ENCODE measurements at places on chromosomes 6 and 20. TPM values are rescaled to one million over a fixed set of nuclear protein-coding genes. Genes with fewer than 3 reads are reported as not detected.

DNA sequence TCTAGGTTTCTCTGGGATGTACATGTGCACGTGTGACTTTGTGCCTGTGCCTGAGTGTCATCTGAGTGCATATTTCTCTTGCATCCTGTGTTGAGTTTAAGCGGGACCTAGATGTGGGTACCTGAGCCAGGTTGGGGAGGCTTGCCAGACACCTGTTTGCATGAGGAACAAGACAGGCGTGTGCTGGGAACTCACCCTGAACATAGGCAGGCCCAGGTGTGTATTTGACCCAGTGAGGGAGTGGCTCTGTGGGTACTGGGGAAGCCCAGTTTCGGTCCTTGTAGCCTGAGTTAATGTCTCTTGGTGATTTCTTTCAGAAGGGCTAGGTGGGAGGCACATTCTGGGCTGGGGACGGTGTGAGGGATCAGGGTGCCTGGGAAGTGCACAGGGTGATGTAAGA is 98.6 kb downstream of the TMEM170B start:
- no peak for DNase-seq

Gene FOXF2
- total RNA-seq = 0.35 TPM

Gene TTK
- total RNA-seq = 0.72 TPM

DNA sequence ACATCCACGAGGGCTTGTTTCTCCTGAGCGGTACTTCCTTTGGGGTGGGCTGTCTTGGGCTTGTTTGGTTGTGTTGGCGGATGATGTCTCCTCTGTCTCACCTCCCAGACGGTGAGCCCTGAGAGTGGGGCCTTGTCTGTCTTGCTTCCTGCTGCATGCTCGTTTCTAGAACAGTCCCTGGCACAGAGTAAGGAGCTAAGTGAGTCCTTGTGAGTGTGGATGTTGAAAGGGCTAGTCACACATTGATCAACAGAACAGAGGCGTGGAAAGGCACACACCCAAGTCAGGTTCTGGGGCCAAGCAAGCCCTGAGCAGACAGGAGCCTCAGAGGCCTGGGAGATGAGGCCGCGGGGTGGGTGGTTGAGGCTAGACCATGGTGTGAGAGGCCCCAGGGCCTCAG is 111.0 kb downstream of the BMP7 start:
- no peak for DNase-seq

Gene EYA4
- 21.6 TPM for total RNA-seq

Gene TJAP1
- 34.5 TPM for total RNA-seq

Data from heart left ventricle (tissue), 16 donors.